ENCODE measurements at places on chromosomes 16 and 17.
A peak's percentile ranks its signal among the peaks of the same experiment; 100 is the strongest.

GRCh38 chr16:65601781-65602180 lies 479.9 kb upstream of the CDH11 start:
- DNase-seq, result no peak

- no peak for DNase-seq
These were observed 6.0 kb downstream of the ADAT1 start for GRCh38 chr16:75617121-75617520.

GRCh38 chr17:79083191-79083971 lies 8.8 kb downstream of the ENGASE start:
- DNase-seq, result no peak

DNA sequence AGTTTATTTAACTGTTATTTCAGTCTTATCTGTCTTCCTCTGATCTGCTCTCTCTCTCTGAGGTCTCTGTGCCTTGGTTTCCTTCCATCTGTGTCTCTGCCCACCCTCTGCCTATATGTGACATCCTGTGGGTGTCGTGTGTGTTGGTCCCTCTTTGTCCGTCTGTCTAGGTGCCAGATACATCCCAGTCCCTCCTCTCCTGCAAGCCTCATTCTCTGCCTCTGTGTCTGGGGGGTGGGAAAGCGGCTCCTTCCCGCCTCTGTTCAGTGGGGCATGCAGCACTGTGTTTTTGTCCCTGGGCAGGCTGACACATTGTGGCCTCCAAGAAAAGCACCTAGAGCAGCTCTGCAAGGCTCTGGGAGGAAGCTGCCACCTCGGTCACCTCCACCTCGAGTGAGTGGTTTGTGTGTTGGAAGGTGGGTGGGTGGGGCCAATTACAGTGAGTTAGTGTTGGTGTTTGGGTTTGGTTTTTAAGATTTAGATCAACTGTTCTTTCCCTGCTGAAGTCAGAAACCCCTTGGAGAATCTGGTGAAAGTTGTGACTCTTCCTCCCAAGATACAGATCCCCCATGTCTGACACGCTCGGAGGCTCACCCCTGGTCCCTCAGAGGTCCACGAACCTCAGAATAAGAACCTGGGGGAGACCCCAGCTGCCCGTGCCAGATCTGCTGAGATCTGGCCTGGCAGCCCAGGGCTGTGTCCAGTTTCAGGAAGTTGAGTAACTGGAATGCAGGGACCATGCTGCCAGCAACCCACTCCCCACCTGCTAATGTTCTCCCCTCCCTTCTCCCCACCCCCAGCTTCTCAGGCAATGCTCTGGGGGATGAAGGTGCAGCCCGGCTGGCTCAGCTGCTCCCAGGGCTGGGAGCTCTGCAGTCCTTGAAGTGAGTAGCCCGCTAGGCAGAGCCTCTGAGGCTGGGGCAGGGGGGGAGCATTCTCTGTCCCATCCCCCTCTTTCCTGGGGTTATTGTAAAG lies 50.9 kb upstream of the CPNE2 start:
- DNase-seq, result no peak

DNA sequence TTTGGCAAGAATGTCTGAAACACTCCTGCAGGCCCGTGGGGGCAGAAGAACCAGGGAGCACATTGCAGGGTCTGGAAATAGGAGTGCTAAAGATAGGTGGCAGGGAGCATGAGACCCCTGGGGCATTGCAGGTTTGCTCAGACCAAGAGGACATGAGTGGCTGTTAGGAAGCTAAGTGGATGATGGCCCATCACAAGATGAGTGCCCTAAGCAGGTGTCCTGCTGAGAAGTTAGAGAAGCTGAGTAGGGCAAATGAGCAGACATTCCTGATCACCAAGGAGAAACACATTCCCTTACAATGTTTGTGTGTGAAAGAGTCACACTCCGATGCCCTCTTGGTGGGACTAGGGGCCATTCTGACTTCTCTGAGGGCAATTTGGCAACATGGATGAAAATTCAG lies 9.9 kb downstream of the MLYCD start:
- peak; percentile 46 for DNase-seq

DNA sequence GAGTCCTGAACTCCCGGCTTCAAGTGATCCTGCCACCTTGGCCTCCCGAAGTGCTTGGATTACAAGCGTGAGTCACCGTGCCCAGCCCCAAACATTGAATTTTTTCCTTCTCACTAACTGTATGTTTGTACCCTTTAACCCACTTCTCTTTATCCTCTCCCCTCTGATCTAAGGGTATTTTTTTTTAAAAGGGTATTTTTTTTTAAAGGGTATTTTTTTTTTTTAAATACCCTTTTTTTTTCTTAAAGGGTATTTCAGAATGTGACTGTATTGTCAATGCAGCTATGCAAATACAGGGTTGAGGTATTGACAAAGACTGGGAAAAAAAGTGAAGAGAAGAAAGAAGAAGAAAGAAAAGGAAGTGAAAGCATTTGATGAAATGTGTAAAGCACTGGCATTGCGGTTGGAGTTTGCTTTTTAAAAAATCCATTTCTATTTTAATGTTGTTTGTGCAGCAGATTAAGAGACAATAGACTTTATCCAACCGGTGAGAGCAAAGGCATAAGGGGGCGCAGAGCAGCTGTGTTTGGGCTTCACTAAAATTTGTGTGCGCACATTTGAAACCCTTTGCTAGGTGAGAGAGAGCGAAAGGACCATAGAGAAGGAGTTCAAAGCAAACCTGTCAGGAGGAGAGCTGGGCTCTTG lies 42.4 kb downstream of the SYT17 start:
- no peak for DNase-seq

- DNase-seq, result no peak
These were observed 17.9 kb downstream of the NSRP1 start for GRCh38 chr17:30134551-30134950.

- DNase-seq, result peak; percentile 87
These were observed 21.4 kb downstream of the QPRT start for GRCh38 chr16:29700253-29700987.

DNA sequence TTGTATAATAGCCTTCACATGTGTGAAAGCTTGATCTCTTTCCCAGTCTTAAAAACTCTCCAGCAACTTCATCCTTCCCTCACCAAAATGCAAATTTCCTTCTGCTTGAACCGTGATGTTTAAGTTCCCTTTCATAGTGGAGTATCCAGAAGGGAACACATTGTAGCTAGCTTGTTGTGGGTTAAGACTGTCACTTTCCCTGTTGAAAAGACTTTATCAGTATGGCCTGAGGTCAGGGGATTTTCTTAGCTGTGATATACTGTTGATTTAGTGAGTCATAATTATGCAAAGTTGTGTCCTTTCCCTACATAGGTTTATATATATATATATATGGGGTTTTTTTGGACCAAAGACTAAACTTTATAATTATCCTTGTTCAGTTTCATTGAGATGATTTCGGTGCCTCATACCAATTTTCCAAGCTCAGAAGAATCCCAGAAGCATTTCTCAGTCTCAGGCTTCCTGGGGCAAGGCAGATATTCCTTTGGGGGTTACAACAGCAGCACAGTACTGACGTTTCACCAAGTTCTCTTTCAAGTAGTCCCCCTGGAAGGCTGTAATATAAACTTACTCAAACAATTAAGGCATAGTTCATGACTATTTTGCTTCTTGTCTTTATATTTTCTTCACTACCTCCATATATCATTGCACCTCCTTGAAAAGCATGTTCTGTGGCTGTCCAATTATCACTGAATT lies 35.7 kb downstream of the ESRP2 start:
- DNase-seq, result no peak

- no peak for DNase-seq
These were observed 27.9 kb downstream of the SMPD3 start for GRCh38 chr16:68420366-68420942.

DNA sequence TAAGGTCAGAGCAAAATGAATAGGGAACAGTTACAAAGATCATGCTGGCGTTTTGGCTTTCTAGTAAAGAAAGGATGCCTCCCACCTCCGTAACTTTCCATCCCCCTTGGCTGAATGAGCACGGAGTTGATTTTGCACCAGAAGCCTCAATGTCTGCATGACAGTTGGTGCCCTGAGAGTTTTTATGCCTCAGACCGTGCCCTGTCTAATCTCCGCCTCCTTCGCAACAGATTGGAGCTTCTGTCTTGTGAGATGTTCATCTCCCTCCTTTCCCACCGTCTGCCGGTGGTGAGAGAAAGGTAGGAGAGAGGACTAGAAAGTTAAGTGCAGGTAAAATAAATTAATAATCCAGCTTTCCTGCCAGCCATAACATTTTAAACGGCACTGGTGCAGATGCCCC lies 1.9 kb downstream of the HS3ST4 start:
- DNase-seq, result no peak

DNA sequence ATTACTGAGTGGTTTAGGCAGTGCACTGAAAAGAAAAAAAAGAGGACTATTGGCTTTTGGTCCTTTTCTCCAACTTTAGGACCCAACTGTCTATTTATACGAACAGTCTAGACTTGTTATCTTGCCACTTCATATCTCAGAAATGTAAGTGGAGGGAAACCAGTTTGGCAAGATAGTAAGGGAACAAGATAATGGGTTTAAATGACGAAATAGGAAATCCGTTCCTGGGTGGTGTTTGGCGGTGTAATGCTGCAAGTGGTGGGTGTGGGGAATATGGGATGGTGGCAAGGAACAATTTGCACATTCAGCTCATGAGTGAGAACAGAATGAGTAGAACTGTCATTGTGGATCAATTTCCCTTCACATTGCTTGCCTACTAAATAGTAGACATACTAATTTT lies 44.7 kb downstream of the GRB7 start:
- peak; percentile 73 for DNase-seq

GRCh38 chr16:53886482-53887378 lies 182.8 kb downstream of the FTO start:
- DNase-seq, result no peak

GRCh38 chr16:77246150-77246549 lies 46.9 kb downstream of the SYCE1L start:
- DNase-seq, result no peak

- no peak for DNase-seq
These were observed 6.1 kb upstream of the RNF157 start for GRCh38 chr17:76246080-76247066.

DNA sequence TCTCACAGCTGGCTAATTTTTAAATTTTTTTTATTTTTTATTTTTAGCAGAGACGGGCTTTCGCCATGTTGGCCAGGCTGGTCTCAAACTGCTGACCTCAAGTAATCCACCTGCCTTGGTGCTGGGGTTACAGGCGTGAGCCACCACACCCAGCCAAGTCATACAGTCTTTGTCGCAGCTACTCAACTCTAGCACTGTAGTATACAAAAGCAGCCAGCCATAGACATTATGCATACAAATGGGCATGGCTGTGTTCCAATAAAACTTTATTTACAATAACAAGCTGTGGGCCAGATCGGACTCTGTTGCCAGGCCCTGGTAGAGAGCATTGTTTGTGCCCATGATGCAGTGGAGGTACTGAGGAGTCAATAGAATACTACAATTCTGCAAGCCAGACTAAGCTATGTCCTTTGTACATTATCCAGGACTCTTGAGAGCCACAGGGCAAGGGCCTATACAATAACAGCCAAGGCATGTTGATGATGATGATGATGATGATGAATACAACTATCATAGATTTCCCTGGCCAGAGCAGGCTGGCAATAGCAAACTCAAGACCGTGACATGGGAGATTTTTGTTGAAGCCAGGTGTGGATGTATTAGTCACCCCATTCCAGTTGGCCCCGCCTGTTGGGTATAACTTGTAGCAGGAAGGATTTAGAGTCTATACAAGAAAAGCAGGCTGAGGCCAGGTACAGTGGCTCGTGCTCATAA lies 101.8 kb downstream of the MYH11 start:
- no peak for DNase-seq

GRCh38 chr17:79246225-79247190 lies 171.9 kb downstream of the ENGASE start:
- DNase-seq, result no peak

- DNase-seq, result no peak
These were observed 33.5 kb downstream of the CEP95 start for GRCh38 chr17:64540118-64540776.

- peak; percentile 31 for DNase-seq
These were observed 185.0 kb upstream of the ZNF469 start for GRCh38 chr16:88197481-88198456.

GRCh38 chr17:55926276-55926990 lies 175.6 kb downstream of the PCTP start:
- DNase-seq, result no peak

GRCh38 chr17:27945333-27945616 lies 52.1 kb upstream of the LYRM9 start:
- no peak for DNase-seq

DNA sequence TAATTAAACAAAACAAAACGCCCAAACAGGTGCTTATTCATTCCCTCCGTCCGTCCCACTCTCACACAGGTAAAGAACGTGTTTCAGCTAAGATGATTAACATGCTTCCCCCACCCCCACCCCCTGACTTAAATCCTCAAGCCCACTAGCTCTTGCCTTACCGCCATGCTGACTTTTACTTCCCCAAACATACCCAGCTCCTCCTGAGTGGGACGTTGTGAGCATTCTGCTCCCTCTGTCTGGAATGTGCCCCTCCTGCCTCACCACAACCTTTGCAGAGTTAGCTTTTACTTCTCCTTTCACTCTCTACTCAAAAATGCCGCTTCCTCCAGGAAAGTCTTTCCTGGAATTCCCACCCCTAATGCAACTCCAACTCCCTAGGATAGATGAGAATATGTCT lies 774.0 kb upstream of the RBFOX1 start:
- DNase-seq, result peak; percentile 51

DNA sequence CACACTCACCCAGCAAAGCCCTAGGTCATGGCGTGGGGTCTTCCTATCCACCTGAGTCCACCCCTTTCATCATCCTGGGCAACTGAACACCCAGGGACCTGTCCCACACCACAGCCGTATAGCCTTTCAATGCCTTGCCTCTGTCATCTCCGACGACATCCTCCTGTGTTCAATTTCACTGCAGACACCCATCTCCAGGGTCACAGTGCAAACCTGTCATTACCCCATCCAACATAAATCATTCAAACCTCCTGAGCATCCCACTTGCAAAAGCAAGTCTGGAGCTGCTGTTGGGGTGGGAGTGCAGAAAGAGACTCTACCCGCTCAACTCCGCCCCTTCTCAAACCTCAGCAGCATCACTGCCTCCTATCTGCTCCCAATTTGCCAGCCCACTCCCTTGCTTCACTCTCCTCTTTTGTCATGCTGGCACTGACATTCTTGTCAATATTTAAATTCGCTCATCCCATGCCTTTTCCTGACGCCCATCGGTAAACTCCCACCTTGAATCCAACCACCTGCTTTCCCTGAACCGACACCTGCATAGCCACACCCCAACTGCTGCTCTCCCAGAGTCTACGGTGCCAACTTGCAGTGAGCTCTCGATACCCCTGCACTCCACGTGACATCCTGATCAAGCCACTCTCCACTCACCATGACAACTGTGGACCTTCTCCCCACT lies 37.0 kb downstream of the MARF1 start:
- DNase-seq, result no peak

GRCh38 chr16:30741461-30741914 lies 6.7 kb upstream of the PHKG2 start:
- peak; percentile 97 for DNase-seq

- DNase-seq, result no peak
These were observed 6.7 kb downstream of the NTHL1 start for GRCh38 chr16:2040787-2041522.

- DNase-seq, result peak; percentile 86
These were observed 542 bp downstream of the CBX4 start for GRCh38 chr17:79838522-79839274.

DNA sequence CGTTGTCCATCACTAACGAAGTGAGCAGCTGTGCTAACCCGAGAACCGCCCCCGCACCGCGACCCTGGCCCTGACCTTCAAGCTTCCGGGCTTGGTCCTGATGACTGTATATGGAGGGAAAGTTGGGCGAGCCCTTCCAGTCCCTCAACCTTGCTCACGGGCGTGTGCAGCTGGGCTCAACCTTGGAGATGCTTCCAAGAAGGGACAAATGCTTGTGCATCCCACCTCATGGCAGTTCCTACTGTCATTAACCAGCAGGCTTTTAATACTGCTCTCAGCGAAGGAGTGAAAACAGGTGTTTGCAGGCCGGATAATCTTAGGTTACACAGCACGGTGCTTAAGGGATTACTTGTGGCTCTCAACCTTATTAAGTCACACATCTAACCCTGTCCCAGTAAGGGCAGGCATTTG lies 33.5 kb downstream of the SRL start:
- no peak for DNase-seq
